ENCODE measurements at places on chromosomes 7 and 10.

DNA sequence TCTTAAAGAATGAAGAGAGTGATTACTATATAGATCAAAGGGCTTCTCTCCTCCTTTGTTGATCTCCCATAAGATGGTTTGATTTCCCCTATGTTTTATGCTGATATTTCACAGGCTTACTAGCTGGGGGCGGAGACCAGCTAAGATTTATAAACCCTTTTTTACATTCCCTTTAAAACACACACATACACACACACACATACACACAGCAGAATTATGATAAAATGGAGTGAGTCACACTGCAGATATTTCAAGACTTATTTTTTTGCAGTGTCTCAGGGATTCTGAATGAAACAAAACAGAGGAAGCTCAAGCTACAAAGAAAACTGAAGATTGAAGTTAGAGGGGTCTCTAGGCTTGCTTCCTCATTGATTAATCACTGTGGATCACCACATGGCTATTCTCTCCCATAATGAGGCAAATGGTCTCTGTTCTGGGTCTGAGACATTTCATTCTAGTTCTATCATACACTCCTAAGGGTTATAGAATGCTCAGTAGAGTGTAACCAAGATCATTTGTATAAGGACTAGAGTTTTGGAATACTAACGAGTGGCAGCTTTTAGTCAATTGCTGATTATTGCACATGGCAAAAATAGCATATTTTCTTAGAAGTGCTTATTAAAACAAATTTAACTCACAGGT lies 18.6 kb downstream of the INA start:
- no peak for DNase-seq

DNA sequence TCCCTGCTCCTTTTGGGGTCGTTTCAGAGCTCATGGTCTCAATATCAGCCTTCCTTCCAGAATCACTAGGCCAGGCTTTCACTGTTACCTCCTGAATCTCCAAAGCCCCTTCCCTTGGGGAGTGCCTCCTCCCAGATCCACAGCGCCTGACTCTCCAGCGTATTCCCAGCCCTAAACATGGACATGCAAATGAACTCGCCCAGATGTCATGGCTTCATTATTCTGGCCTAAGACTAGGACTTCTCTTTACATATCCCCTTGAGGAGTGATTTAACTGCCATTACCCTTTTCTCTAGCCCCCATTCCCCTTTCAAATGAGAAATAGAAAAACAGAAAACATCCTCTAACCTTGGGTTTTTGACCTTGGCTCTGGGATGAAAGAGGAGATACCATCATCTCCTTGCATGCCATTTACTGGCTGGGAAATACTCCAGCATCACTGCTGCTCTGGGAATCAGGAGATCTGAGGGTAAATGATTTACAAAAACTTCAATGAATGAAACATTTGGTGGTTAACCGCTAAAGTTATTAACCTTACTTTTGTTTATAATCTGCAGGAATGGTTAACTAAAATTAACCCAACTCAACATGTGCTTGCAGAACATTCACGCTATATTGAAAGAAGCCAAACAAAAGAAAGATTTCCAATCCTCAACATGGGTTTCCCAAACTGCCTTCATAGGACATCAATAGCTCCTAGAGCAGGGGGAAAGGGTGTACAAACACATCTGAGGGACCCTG lies 37.0 kb downstream of the FAM171A1 start:
- DNase-seq, result no peak

- DNase-seq, result no peak
Measured at GRCh38 chr10:110985497-110986275, 66.3 kb downstream of the SHOC2 start.

DNA sequence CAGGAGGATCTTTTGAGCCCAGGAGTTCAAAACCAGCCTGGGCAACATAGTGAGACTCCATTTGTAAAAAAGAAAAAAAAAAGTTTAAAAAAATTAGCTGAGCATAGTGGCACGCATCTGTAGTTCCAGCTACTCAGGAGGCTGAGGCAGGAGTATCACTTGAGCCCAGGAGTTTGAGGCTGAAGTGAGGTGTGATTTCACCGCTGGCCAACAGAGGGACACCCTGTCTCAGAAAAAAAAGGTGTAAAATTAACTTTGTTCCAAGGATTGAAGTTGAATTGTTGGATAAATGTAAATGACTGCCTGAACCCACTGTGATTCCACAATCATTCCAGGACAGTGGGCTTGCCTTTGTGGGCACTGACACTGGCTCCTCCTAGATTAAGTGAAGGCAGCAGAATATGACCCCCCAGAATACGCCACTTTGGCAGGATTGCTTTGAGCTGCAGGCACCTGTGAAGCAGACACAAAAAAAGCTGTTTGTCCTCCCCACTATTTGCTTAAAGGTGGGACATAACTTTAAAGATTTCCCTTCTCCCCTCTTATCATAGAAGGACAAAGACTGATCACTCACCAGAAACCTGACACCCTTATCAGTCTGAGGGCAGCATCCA lies 57.2 kb upstream of the FOXI2 start:
- DNase-seq, result no peak

- no peak for DNase-seq
Measured at GRCh38 chr7:34123316-34123715, 218.0 kb downstream of the BMPER start.

GRCh38 chr10:80516506-80517075 lies 21.1 kb upstream of the SH2D4B start:
- no peak for DNase-seq

GRCh38 chr7:74023092-74023536 lies 4.9 kb upstream of the ELN start:
- no peak for DNase-seq
